Activated CD4-positive, alpha-beta memory T cell treated with anti-CD3 and anti-CD28 coated beads, Interleukin-2, amount 10 ng/mL, durations not matched to agents 7 days and 5 days (primary cell): ENCODE measurements at places on chromosomes 5 and 9. TPM values are rescaled to one million over a fixed set of nuclear protein-coding genes. Genes with fewer than 3 reads are reported as not detected.

AHRR gene
- 24.6 TPM for total RNA-seq

- no peak overlapping the region for H3K4me3 ChIP-seq
- H3K27me3 ChIP-seq = no peaks in the 10 kb centered on the region
- no peak for DNase-seq
- no peaks in the 10 kb centered on the region for H3K4me1 ChIP-seq
Measured at GRCh38 chr9:121260457-121261106, 7.4 kb upstream of the GSN start.

ADCY2 gene
- not detected for total RNA-seq

DNA sequence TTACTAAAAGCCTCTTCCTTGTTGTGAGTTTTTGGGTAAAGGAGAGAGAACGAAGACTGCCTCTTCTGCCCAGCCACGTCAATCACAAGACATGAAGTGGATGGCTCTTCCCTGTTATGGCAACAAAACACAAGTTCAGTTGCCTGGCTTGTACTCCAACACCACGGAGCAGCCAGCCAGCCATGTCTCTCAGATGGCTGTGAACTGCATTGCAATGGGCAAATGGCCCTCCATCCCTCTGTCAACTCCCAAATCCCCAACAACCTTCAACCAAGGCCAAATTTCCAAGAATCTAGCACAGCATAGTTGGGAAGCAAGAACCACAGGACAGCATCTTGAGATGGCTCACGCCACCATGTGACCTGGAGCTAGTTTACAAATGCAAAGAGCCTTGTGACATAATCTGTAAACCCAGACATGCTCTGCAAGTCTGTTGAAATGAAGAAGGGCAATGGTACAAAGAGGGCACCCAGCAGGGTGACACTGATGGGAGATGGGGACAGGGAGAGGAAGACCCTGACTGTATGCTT, 53.9 kb downstream of the ZNF366 start:
- H3K4me1 ChIP-seq = no peaks in the 10 kb centered on the region
- peaks cover 3% of the 10 kb centered on the region for H3K27me3 ChIP-seq
- no peak overlapping the region for H3K4me3 ChIP-seq
- H3K27ac ChIP-seq = no peak overlapping the region
- no peak for DNase-seq

GRCh38 chr9:134656334-134657006, 14.9 kb downstream of the COL5A1 start:
- no peaks in the 10 kb centered on the region for H3K27me3 ChIP-seq
- no peaks in the 10 kb centered on the region for H3K4me1 ChIP-seq
- no peak overlapping the region for H3K4me3 ChIP-seq
- DNase-seq = no peak
- no peak overlapping the region for H3K27ac ChIP-seq

SOWAHA gene
- not detected for total RNA-seq

MRPL36 gene
- 44.8 TPM for total RNA-seq

DNA sequence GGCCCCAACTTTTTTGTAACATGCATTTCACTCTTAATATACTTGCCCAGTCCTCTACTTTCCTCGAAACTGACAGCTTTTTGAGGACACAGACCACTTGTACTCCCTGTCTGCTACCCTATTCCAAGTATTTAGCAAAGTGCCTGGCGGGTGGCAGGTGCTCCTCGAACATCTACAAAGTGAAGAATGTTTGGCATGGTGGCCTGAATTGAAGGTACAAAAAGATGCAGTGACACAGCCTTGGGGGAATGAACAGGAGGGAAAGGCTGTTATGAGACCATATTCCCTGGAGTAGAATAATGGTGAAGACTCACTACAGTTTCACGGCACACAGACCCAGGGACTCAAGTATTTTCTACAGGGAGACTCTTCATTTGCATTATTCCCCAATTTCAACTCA, 590.9 kb downstream of the PRELID2 start:
- H3K27ac ChIP-seq = no peak overlapping the region
- no peaks in the 10 kb centered on the region for H3K27me3 ChIP-seq
- no peak for DNase-seq
- H3K4me1 ChIP-seq = no peaks in the 10 kb centered on the region

- no peaks in the 10 kb centered on the region for H3K27me3 ChIP-seq
- no peak overlapping the region for H3K4me3 ChIP-seq
- DNase-seq = no peak
Measured at GRCh38 chr5:139410121-139410992, 6.5 kb upstream of the SPATA24 start.

- no peak for DNase-seq
- H3K4me3 ChIP-seq = no peak overlapping the region
- peaks cover 15% of the 10 kb centered on the region for H3K4me1 ChIP-seq
- H3K27me3 ChIP-seq = peaks cover 5% of the 10 kb centered on the region
- no peaks in the 10 kb centered on the region for H3K36me3 ChIP-seq
Measured at GRCh38 chr5:87183896-87184295, 83.8 kb upstream of the RASA1 start.

TAF1L gene
- total RNA-seq = not detected

CCNI2 gene
- total RNA-seq = 6.4 TPM

GRCh38 chr5:172450861-172451695, 3.2 kb downstream of the SH3PXD2B start:
- no peak overlapping the region for H3K27ac ChIP-seq
- no peaks in the 10 kb centered on the region for H3K36me3 ChIP-seq
- H3K4me1 ChIP-seq = peaks cover 13% of the 10 kb centered on the region
- no peak overlapping the region for H3K4me3 ChIP-seq
- peaks cover 54% of the 10 kb centered on the region for H3K27me3 ChIP-seq
- peak; percentile 53 for DNase-seq

GRCh38 chr5:148179234-148179824, 11.0 kb downstream of the SPINK14 start:
- no peaks in the 10 kb centered on the region for H3K36me3 ChIP-seq
- no peak overlapping the region for H3K27ac ChIP-seq
- no peak overlapping the region for H3K4me3 ChIP-seq
- no peak for DNase-seq

DNA sequence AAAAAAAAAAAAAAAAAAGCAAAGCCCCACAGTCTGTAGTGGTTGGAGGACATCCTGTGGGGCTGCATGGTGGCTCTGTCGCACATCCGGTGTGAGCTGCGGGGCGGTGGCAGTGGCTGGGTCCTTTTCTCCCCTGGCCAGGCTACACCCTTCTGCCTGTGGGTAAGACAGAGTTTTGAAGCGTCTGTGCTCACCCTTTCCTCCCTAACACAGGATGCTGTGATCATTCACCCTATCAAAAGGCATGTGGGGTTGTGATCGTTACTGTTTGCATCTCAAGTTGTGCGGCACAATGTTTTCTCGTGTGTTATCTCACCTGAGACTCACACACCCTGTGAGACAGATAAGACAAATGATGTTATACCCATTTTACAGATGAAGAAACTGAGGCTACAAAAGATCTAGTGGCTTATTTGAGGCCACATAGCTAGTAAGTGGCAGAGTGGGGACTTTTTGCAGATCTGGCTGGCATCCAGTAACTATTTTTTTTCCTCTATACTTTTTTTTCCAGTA, 17.5 kb downstream of the IRF1 start:
- H3K4me3 ChIP-seq = peak overlapping the region; percentile 28
- H3K36me3 ChIP-seq = peaks cover 49% of the 10 kb centered on the region
- peak; percentile 94 for DNase-seq
- H3K27me3 ChIP-seq = no peaks in the 10 kb centered on the region
- peaks cover 90% of the 10 kb centered on the region for H3K4me1 ChIP-seq

MLANA gene
- total RNA-seq = not detected

PHYHD1 gene
- 1.1 TPM for total RNA-seq

FSTL4 gene
- not detected for total RNA-seq

DNA sequence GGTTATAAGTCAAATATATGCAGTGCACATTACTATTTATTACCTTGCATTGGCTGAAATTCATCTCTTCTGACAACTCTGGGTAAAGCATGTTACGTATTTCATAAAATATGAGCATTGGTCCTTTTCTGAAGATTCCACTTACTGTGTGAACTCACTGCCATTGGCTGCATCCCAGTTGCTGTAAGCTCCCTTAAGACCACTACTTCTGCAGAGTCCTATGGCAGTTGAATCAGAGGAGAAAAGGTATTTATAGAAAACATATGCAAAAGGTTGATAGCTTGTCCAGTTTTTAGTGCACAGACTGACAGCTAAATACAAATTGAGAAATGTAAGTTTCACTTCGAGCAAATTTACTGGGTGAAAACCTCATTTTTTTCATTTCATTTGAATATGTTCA, 394.6 kb upstream of the ARRDC3 start:
- DNase-seq = no peak
- H3K27me3 ChIP-seq = no peaks in the 10 kb centered on the region

GRCh38 chr5:52759331-52759730, 28.4 kb upstream of the ITGA1 start:
- no peaks in the 10 kb centered on the region for H3K4me1 ChIP-seq
- no peak for DNase-seq
- peaks cover 4% of the 10 kb centered on the region for H3K36me3 ChIP-seq
- H3K27ac ChIP-seq = no peak overlapping the region
- no peaks in the 10 kb centered on the region for H3K27me3 ChIP-seq

GLDC gene
- 4.2 TPM for total RNA-seq

GRCh38 chr5:7629561-7629960, 221.4 kb downstream of the CFAP90 start:
- H3K27me3 ChIP-seq = no peaks in the 10 kb centered on the region
- H3K4me1 ChIP-seq = no peaks in the 10 kb centered on the region
- H3K36me3 ChIP-seq = no peaks in the 10 kb centered on the region
- no peak overlapping the region for H3K4me3 ChIP-seq
